Eye (tissue), 1 donor: ENCODE measurements at places on chromosomes 4 and X.

DNA sequence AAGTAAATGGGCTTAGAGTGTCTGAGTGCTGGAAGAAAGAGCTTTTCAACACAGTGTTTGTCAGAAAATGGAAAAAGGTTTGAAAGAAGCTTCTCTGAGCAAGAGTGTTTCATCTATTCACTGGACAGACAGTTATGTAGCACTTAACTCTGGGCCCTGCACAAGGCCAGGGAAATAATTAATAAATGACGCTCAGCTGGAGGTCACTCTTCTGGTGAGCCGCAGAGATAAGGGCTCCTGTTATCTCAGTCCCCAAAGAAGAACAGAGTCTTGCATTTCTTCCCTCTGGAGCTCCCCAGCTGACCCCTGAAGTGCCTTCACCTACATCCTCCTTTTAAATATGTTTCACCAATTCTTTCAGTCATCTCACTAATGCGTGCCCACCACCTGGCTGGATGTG lies 90.4 kb downstream of the SLC16A2 start:
- no peak for DNase-seq

- peak; percentile 48 for DNase-seq
Observed at GRCh38 chr4:88820698-88821415, 123.2 kb upstream of the NAP1L5 start.

GRCh38 chrX:53280331-53281320 lies 758 bp downstream of the IQSEC2 start:
- DNase-seq: peak; percentile 39

GRCh38 chr4:112381996-112382692 lies 85.0 kb downstream of the ALPK1 start:
- DNase-seq: no peak

- no peak for DNase-seq
Observed at GRCh38 chr4:6781113-6781512, 1.4 kb upstream of the KIAA0232 start.

- DNase-seq: no peak
Observed at GRCh38 chr4:87707279-87707918, 57.3 kb downstream of the DMP1 start.
